ENCODE measurements at places on chromosomes 3 and 15. TPM values are rescaled to one million over a fixed set of nuclear protein-coding genes. Genes with fewer than 3 reads are reported as not detected.

DNA sequence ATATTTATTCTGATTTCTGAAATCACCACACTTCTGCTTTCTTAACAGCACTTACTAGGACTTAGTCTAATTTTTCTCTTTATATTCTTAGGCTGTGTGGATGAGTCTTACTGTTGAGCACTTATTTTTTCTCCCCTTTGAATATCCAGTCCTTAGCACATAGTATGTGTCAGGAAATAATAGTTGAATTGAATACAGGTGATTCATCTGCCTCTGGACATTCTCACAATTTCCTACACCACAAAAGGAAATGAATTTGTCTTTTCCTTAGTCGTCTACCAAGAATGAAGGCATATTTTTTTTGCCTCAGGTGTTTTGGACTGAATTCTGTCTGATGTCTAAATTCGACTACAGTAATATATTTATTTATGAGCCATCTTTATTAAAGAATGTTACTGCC lies 204.2 kb downstream of the GHSR start:
- no peak for DNase-seq

Gene CPLX3
- not detected for total RNA-seq

DNA sequence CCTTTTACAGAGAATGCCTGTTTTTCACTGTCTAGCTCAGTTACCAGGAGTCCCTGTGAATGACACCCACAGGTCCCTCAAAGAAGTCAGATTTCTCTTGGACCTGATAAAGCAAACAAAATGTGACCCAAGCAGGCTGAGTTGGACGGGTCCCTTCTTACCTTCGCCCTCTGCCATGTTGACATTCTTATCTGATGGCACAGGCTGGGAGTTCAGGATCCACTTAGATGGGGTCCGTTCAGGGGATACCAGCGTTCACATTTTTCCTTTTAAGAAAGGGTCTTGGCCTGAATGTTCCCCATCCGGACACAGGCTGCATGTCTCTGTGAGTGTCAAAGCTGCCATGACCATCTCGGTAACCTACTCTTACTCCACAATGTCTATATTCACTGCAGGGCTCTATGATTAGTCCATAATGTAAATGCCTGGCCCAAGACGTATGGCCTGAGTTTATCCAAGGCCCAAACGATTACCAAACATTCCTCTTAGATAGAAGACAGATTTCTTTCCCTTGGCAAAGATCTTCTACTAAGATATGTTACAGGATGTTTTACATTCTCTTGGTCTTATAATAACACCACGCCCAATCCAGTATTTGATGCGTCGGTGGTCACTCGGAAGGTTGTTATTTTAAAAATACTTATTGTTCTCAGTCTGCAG lies 179.1 kb downstream of the THSD4 start:
- DNase-seq, result no peak

Gene NTRK3
- total RNA-seq, result 28.4 TPM

DNA sequence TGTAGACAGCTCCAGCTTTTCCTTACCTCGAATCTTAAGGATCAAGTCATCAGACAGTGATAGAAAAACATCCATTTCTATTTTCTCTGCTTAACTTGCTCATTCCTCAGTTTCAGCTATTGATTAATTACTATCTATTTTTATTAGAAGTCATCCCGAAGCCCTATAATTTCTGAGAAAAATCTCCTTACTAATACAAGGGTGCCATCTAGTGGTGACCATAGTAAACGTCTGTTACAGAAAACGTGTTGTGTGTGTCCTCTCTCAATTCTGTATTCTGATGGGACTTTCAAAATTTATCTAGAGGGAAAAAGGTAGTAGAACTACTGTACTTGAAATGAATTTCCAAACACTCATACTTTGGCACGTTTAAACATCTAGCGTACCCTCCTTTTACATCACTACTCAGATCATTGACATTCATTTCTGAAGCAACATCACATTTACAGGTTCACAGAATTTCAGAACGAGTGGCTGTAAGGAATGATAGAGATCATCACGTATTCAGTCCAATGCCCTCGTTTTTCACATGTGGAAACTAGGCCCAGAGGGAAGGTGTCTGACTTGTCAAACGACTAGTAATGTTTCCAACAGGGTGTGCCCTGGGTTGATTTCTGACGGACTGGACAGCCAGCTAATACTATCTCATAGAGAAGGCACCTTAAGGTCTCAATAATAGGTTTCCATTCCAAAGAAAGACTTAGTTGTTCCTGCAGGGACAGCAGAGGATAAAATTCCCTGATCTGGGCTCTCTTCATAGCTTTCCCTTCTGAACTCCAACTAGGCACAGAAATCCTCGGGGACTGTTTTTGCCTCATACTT lies 25.6 kb downstream of the HACD2 start:
- no peak for DNase-seq

DNA sequence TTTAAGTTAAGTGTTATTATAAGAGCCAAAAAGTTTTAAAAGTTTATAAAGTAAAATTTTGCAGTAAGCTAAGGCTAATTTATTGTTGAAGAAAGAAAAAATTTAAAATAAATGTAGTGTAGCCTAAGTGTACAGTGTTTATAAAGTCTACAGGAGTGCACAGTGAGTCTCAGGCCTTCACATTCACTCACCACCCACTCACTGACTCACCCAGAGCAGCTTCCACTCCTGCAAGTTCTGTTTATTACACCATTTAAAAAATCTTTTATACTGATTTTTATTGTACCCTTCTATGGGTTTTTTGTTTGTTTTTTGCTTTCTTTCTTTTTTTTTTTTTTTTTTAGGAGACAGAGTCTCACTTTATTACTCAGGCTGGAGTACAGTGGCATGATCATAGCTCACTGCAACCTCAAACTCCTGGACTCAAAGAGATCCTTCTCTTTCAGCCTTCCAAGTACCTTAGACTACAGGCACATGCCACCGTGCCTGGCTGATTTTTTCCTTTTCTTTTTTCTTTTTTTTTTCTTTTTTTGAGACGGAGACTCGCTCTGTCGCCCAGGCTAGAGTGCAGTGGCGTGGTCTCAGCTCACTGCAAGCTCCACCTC lies 25.9 kb downstream of the CSTA start:
- no peak for DNase-seq

Gene CLDN11
- 88.2 TPM for total RNA-seq

Gene HHATL
- total RNA-seq, result not detected

Gene MLF1
- 21.1 TPM for total RNA-seq

DNA sequence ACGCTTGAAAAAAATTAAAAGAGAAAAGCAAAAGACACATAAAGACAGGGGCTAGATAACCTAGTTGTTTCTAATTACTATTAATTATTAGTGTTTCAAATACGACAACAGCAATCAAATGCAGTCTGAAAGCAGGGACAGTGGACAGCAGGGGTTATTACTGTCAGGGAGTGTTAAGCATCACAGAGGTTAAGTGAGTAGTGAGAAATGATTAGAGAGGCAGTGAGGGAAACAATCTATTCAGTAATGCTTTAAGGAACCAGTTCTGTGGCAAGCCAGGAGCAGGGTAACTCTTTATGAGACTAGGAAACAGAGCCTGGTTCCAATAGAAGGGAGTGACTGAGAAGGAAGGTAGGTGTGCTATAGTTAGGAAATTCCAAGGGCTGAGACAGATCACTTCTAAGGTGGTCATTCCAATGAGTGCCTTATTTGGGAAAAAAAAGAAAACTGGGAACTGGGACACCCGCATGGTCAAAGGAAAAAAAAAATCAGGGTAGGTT lies 15.0 kb downstream of the RYK start:
- DNase-seq, result no peak

Gene MELTF
- 5.3 TPM for total RNA-seq

Gene CD80
- 1.6 TPM for total RNA-seq

GRCh38 chr3:136939489-136939888 lies 18.3 kb upstream of the IL20RB start:
- no peak for DNase-seq

- no peak for DNase-seq
Measured at GRCh38 chr15:66131200-66131599, 122.3 kb downstream of the MEGF11 start.

Gene JAGN1
- 19.7 TPM for total RNA-seq

GRCh38 chr15:28047277-28047676 lies 51.8 kb downstream of the OCA2 start:
- no peak for DNase-seq

GRCh38 chr15:47951781-47952180 lies 169.0 kb upstream of the SLC24A5 start:
- DNase-seq, result no peak
